ENCODE measurements at places on chromosomes 12 and 14. TPM values are rescaled to one million over a fixed set of nuclear protein-coding genes. Genes with fewer than 3 reads are reported as not detected.

GRCh38 chr12:98595243-98595988 lies 1.9 kb downstream of the SLC25A3 start:
- peak; percentile 33 for DNase-seq

DNA sequence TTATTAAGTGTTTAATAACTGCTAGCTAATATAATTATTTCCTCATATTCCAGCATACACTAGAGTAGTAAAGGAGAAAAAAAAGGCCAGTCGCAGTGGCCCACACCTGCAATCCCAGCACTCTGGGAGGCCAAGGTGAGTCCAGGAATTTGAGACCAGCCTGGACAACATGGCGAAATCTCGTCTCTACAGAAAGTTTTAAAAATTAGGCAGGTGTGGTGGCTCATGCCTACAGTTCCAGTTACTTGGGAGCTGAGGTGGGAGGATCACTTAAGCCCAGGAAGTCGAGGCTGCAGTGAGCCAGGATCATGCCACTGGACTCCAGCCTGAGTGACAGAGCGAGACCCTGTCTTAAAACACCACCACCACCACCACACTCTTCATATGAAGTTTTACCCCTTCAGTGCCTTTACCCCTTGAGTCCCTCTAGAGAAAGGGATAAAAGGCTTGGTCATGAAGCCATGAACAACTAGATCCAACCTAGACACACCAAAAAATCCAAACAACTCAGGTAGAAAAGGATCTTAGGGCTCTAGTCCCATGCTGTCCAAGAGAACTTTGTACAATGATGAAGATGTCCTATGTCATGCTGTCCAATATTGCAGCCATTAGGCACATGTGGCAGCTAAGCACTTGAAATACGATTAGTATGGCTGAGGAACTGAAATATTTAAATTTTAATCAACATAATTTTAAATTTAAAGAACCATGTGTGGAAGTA lies 29.6 kb downstream of the ATXN2 start:
- no peak for DNase-seq

DNA sequence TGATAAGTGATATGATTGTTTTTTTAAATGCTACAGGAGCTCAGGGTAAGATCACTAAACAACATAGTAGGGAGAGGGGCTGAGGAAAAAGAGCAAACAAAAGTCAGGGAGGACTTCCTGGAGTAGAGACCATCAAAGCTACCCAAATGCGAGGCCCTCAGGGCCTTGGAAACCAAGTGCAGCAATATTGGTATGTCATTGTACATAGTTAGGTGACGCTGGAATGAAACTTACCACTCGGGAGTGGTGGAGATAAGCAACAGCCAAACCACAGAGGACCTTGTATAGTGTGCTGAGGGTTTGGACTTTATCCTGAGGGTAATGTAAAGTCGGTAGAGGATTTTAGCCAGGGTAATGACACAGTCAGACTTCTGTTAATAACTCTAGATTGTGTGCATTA lies 13.8 kb downstream of the KITLG start:
- DNase-seq: peak; percentile 61

GRCh38 chr14:80659783-80660182 lies 281.8 kb downstream of the CEP128 start:
- DNase-seq: no peak

DNA sequence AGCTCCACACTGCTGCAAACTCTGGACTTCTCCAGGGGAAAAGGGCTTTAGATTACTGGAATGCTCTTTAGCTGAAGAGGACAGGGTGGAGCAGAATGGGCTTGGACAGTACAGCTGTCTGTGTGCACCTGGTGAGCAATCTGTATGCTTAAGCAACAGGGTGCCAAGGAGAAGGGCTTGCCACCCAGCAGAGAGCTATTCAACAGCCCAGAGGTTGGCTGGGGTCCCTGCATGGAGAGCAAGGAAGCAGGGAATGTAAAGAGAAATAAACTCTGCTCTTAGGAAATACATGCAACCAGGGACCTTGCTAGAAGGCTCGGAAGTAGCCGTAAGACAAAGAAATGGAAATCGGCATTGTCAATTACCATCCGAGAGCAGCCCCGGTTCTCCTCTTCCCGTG lies 53.0 kb upstream of the CORO1C start:
- no peak for DNase-seq

- no peak for DNase-seq
These were observed 44.1 kb downstream of the NIN start for GRCh38 chr14:50786751-50787464.

GRCh38 chr12:29711381-29711780 lies 72.4 kb downstream of the TMTC1 start:
- no peak for DNase-seq

DNA sequence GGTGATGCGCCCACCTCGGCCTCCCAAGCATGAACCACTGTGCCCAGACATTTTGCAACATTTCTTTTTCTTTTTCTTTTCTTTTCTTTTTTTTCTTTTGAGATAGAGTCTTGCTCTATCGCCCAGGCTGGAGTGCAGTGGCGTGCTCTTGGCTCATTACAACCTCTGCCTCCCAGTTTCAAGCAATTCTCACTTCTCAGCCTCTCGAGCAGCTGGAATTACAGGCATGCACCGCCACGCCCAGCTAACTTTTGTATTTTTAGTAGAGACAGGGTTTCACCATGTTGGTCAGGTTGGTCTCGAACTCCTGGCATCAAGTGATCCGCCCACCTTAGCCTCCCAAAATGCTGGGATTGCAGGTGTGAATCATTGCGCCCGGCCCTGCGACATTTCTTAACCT lies 7.6 kb upstream of the CDC42BPB start:
- DNase-seq: no peak

The KRT78 gene
- total RNA-seq: not detected
